ENCODE measurements at places on chromosomes 1 and 21.

DNA sequence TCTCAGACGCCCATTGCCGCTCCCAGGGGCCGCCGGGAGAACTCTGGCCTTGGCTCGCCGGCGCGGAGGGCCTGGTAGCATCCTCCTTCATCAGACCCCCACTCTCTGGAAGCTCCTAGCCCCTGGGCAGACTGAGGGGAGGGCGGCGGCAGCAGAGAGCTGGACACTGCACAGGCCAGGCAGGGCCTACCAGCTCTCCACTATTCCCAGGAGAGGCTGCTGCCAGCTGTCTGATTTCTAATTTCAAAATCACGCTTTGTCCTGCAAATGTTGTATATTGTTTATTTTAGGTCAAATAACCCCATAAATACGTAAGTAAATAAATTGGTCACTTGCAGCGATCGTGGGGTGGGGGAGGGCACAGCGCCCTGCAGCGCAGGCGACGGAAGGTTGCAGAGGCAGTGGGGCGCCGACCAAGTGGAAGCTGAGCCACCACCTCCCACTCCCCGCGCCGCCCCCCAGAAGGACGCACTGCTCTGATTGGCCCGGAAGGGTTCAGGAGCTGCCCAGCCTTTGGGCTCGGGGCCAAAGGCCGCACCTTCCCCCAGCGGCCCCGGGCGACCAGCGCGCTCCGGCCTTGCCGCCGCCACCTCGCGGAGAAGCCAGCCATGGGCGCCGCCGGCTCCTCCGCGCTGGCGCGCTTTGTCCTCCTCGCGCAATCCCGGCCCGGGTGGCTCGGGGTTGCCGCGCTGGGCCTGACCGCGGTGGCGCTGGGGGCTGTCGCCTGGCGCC lies at the start of gene MTARC1:
Gene MTARC1 (plus strand): TSS at position 577 of the 732 bp plus-strand sequence. CDS start 32 bp downstream, at position 609.
- DNase-seq: no peak

DNA sequence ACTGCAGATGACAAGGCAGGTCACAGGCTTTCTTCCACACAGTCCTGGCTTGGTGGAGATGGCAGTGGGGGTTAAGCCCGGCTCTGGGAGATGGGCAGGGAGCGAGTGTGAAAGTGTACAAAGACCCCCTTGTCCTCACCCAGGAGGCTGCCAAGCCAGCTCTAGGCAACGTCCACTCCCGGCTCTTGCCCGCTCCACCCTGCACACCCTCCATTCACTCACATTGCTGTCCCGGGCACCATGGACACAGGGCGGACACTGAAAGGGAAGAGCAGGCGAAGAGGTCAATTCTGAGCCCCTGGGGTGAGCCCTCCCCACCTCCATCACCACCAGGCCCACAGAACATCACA lies 8.9 kb downstream of the COL16A1 start:
- no peak for DNase-seq

GRCh38 chr1:16117369-16117768 lies 38.5 kb downstream of the EPHA2 start:
- DNase-seq: no peak

DNA sequence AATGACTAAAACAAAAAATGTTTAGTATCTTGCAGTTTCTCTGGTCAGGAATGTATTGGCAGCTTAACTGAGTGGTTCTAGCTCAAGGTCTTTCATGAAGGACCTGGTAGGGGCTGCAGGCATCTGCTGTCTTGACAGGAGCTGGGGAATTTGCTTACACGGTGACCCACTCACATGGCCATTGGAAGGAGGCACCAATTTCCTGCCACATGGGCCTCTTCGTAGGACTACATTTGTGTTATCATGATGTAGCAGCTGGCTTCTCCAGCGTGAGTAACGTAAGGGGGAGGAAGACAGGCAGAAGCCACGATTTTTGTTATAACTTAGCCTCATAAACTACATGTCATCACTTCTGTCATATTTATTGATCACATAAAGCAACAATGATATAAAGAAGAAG lies 376.3 kb downstream of the AMY1C start:
- DNase-seq: no peak

- no peak for DNase-seq
Observed at GRCh38 chr1:78096976-78097375, 51.2 kb downstream of the GIPC2 start.

Measured in stromal cell of bone marrow (primary cell).